Dermis microvascular lymphatic vessel endothelial cell (primary cell): ENCODE measurements at places on chromosomes 2 and 18. TPM values are rescaled to one million over a fixed set of nuclear protein-coding genes. Genes with fewer than 3 reads are reported as not detected.
A peak's percentile ranks its signal among the peaks of the same experiment; 100 is the strongest.

- no peak for DNase-seq
These were observed 6.5 kb downstream of the NBAS start for GRCh38 chr2:15554525-15555218.

ACVR1C gene
- total RNA-seq, result under 0.01 TPM in 2 replicates

GRCh38 chr2:208006833-208007232, 18.5 kb downstream of the PLEKHM3 start:
- no peak for DNase-seq

MAL gene
- not detected in 2 replicates for total RNA-seq

ZFP36L2 gene
- 13.4 and 27.9 TPM in 2 replicates for total RNA-seq

GRCh38 chr18:75086494-75087034, 122.4 kb downstream of the PTGR3 start:
- DNase-seq, result no peak

CIB4 gene
- not detected in 2 replicates for total RNA-seq

DNA sequence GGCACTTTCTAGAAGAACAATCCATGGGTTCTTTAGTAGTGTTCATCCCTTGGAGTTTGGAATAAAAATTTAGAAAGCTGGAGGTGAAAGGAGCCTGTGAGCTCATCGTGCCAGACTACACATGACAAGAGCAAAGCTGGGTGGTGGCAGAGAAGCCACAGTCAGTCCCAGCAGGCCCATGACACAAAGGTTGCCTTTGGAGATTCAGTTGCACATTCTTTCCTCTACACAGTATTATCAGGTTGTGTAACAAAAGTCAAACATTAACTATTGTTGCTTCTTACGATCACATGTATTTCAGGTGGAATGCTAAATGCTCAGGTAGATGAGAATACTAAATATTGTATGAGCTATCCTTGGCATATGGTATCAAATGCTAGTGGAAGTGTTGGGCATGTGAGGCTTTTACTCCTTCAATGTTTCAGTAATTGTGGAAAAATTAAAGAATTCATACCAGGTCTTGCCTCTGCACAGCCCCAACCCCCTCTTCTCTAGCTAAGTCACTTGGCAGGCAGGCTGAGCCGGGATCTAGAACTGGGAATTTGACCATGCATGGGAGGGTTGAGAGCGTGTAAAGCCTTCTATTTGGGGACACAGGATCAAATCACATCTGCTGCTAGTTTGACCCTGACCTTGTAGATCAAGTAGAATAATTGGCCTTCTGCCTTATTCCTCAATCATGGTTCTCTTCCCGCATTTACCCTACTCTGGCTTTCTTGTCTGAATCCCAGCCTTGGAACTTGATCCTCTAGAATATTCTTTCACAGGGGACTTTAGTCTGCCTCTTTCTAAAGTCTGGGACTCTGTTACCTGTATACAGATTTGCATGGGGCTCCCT, 230.9 kb downstream of the GCA start:
- DNase-seq, result no peak

VWC2L gene
- not detected in 2 replicates for total RNA-seq

- DNase-seq, result no peak
These were observed 12.0 kb upstream of the TMEM18 start for GRCh38 chr2:689237-689636.

DNA sequence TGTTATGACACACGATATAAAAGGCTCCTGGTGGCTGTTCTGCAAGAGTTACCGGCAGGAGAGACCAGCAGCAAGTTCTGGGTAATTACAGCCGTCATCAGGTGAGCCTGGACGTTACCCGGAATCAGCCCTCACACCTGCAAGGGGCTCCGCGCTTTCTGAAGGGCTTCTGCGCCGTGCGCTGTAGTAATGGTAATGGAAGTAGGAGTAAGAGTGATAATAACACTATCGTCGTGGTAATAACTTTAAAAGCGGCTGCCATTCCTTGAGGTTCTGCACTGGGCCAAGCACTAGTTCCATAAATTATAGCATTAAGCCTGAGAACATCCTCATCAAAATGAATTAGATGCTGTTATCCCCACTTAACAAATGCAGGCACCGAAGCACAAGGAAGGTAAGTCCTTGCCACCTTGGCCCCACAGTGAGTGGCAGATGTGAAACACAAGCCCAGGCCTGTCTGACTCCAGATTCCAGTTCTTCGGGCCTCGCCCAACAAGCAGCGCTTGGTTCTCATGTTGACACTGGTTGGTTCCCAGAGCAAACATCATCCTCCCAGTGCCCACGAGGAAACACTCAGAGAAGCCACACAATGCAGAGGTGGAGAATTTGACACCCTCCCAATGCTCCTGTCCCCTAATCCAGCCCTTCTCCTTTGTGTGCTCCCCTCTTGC, 205.2 kb downstream of the EIPR1 start:
- DNase-seq, result no peak

GRCh38 chr2:177402096-177402495, 9.5 kb downstream of the AGPS start:
- peak; percentile 37 for DNase-seq

GRCh38 chr2:69122271-69122670, 109.3 kb downstream of the ANTXR1 start:
- no peak for DNase-seq

DNA sequence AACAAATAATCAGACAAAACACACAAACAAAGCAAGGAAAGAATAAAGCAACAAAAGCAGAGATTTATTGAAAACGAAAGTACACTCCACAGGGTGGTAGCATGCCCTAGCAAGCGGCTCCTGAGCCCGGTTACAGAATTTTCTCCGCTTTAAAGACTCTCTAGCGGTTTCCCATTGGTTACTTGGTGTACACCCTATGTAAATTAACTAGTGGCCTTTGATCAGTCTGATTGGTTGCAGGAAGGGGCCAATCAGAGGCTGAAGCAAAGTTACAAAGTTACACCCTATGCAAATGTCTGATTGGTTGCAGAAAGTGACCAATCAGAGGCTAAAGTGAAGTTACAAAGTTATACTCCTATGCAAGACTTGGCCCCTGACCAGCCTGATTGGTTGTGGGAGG, 242.9 kb downstream of the LDLRAD4 start:
- DNase-seq, result no peak

GRCh38 chr2:69376403-69376802, 10.6 kb downstream of the GFPT1 start:
- no peak for DNase-seq

GRCh38 chr18:58896734-58897508, 32.2 kb downstream of the ZNF532 start:
- no peak for DNase-seq

MAB21L4 gene
- not detected in 2 replicates for total RNA-seq

DNA sequence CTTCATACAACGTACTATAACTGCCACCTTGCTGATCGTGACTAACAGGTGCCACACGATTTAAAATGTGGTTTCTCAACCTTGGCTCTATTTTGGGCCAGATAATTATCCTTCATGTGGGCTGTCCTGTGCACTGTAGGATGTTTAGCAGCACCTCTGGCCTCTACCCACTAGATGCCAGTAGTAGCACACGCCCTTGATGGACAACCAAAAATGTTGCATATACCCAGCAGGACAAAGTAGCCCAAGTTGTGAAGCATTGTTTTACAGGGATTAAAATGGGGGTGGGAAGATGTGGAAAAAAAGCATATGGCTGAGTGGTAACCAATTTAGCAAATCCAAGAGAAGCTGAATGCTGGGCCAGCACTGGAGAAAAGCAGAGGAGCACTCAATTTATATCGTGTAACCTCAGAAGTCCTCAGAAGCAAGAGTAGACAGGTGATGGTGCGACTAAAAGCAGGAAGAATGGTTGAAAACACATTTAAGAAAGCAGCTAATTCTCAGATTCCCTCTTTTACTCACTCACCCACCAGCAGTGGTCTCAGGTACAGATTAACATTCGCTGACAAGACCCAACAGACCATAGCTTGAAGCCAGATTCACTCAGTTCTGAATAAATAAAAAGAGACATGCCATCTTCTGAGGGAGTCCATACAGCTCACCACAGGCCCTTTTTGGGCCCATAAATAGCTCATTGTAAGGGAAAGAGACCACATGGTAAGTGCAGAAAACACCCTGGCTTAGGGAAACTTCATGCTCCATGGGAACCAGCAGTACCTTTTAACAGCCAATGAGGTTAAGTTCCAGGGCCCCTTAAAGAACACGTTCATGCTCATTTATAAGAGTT, 50.6 kb downstream of the RAPH1 start:
- peak; percentile 47 for DNase-seq

- no peak for DNase-seq
These were observed 18.7 kb upstream of the COLEC12 start for GRCh38 chr18:519019-519879.

DNA sequence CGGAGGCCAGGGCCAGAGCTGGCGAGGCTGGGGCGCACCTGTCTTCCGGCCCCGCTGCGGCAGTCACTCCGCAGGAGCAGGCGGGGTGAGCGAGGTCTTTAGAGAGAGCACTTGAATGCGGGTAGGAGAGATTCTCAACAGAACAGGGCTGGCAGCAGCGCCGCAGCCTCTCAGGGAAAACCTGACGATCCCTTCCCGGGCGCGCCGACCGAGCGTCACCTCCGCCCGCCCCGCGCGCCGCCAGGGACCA, 526 bp downstream of the PRKRA start:
- DNase-seq, result no peak

DNA sequence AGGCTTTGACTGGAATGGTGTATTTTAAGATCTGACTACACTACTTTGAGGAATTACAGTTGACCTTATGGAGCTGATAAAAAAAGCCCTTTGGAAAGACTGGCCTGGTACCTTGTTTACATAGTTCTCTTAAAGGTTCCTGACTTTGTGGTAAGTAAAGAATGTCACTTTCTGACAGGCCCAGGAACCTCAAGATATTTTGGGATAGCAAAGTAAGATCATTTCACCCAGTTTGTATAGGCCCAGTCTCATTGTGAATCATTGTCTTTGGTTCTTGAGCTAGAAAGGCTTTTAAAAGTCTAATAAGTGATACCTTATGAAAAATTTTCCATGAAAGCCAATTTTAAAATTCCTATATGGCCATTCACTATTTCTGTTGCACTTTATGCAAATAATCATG, 316.3 kb upstream of the LRRTM4 start:
- DNase-seq, result no peak

DNA sequence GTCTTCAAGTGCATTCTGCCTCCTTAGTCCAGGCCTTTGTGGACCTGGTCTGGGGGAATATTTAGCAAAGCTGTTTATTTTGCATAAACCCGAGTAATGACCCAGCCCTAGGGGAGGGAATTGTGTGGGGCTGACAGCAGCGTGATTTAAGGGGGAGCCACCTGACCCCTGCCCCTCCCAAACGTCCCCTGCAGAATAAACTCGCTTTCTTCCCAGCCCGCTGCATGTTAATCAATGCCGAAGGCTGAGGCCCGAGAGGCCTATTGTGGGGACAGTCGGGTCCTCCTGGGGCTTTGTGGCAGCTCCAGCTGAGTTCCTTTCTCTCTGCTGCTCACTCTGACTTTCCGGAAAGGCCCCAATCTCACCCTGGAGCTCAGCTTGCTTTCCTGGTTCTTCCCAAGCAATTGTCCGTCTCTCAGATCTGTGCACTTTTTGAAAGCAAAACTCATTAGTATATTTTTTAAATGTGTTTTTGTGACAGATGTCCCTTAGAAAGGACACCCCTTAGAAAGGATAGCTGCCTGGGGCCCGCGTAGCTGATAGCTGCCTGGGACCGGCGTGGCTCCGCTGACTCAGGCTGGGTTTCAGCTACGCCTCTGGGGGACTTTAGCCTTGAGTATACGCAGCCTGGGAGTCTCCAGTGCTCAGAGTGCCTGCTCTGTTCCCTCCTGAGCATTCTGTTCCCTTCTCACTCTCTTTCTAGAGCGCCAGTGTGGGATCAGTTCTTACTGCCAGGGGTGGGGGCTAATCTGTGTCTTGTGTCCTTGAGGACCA, 158.3 kb downstream of the GLI2 start:
- no peak for DNase-seq

GRCh38 chr18:39713961-39714360, 2148.4 kb upstream of the CELF4 start:
- DNase-seq, result no peak

DNA sequence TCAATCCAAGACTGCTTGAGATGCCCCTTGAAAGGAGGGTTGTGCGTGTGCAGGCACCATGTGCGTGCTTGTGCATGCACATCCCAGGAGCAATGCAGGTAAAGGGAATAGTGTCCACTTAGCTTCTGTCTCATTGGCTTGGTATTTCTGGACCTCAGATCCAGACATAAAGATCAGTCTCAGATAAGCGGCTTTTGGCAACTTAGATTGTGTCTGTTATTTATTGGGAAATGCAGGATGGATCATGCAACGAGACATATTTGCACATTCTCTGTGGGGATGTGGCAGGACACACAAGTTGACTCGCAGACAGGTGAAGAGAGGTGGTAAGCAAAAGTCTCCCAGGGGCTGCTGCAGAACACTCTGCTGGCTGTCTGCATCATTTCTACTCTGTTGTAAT, 67.9 kb downstream of the SETBP1 start:
- no peak for DNase-seq

DNA sequence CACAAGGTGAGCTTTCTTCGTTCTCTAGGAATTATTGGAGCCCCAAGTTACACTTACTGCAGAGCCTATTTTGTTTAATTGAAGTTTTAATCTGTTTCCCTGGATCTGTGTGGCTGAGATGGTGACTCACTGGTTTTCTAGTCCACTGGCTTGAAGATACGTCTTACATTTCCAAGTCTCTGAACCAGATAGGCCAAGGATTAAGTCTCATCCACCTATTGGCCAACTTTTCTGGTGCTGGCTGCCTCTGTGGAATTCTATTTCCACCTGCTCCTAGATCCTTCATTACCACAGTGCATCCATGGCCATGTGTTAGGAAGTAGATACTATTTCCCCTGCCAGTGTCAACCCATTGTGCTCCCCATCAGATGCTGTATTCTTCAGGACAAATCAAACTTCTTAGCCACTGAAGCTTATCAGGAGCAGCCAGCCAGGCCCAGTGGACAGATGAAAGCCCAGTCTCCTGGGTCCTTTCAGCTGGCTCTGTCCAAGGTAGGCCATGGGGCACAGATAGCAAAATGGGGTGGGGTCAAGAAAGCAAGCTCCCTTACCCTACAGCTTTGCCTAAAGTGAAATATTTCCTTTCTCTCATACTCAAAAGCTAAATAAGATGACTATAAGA, 198.8 kb upstream of the TCF4 start:
- DNase-seq, result no peak

DNA sequence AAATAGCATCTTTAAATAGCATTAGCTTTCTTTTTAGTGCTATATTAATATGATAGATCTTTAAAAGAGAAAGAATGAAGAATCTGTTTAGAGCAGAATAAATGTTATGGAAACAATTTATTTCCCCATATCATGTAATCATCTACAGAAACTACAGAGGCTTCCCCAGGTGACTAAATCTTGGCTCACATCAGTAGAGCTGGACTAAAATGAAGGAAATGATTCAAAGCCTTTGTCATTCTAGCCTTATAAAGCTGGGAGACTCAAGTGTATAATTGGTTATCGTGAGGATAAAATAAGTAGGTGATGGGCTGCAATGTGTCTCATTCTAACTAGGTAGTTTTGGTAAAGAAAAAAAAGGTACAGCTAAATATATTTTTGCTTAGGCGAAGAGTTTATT, 83.2 kb upstream of the UNC80 start:
- no peak for DNase-seq

- no peak for DNase-seq
These were observed 24.1 kb downstream of the POLE4 start for GRCh38 chr2:74982577-74982976.

GRCh38 chr2:152582081-152582480, 135.2 kb downstream of the PRPF40A start:
- no peak for DNase-seq
